Stimulated activated CD4-positive, alpha-beta T cell treated with anti-CD3 and anti-CD28 coated beads, Interleukin-15, amount 100 ng/mL, for 1 hour (primary cell): ENCODE measurements at places on chromosomes 7 and 10.

DNA sequence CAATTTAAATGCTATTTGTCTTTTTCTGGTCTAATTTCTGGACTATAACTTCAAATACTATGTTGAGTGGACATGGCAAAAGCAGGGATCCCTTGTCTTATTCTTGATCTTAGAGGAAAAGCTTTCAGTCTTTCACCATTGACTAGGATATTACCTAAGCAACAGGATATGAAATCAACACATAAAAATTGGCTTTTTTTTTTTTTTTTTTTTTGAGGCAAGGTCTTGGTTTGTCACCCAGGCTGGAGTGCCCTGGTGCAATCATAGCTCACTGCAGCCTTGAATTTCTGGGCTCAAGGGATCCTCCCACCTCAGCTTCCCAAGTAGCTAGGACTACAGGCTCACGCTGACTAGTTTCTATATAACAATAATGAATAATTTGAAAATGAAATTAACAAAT lies 90.8 kb downstream of the JMJD1C start:
- no peak for DNase-seq

- no peak for DNase-seq
These were observed 22.4 kb downstream of the PDLIM1 start for GRCh38 chr10:95268438-95268837.

DNA sequence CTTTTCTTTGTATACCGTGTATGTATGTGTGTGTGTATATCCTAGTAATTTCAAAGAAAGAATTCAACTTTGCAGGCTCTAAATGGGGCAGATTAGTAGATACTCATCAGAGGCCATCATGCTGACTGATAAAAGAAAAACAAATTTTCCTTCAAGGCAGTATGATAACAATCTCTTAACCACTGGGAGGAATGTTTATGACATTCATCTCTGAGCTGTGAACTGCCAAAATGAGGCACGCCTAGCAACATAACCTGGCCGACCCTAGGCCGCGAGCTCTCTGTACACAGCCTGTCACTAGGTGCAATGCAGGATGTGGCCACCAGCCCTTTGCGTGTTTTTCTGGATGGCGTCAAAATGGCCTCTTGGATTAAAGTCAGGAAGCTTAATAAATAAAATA lies 343.7 kb upstream of the GALNT17 start:
- DNase-seq, result no peak

GRCh38 chr10:80648106-80648505 lies 110.4 kb downstream of the SH2D4B start:
- DNase-seq, result no peak

DNA sequence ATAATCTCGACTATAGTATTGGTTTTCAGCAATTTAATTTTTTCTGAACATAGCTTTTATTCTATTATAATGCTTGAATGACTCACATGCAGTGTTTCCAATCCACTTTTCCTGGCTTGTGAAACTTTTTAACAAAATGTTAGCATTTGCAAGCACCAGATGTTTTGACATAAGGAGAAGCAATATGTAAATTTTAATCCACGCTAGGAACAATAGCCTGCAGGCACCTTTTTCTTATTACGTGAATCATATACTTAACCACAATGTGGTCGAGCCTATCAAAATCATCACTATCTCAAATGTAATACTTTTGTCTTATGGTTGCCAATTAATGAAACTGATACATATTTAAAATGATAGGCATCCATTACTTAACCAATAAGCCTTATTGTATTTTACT lies 97.1 kb downstream of the TFEC start:
- DNase-seq, result no peak

DNA sequence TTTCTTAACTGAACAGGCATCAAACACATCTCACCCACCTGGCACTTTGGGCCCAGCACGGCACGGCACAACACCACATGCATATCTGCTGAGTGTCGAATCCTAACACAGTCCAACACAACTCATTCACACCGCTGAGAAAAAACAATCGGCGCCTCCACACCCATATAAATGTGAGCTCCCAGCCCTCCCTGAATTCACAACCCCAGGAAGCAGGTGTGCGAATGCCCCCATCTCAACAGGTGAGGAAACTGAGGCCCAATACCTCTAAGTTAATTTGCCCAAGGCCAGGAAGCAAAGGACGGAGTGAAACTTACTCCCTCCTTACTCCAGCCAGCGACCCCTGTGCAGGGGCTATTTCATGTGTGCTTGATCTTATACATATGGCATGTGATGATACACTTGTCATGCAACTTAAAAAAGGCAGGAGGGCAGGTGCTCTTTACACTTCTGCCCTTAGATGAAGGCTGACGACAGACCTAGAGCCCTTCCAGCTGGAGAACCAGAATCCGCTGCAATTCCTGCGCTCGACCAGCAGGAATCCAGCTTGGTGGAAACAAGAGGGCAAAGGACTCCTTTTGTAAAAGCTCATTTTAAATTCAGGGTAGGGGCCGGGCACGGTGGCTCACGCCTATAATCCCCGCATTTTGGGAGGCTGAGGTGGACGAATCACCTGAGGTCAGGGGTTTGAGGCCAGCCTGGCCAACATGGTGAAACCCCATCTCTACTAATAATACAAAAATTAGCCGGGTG lies 116.0 kb downstream of the LARP4B start:
- DNase-seq, result no peak

DNA sequence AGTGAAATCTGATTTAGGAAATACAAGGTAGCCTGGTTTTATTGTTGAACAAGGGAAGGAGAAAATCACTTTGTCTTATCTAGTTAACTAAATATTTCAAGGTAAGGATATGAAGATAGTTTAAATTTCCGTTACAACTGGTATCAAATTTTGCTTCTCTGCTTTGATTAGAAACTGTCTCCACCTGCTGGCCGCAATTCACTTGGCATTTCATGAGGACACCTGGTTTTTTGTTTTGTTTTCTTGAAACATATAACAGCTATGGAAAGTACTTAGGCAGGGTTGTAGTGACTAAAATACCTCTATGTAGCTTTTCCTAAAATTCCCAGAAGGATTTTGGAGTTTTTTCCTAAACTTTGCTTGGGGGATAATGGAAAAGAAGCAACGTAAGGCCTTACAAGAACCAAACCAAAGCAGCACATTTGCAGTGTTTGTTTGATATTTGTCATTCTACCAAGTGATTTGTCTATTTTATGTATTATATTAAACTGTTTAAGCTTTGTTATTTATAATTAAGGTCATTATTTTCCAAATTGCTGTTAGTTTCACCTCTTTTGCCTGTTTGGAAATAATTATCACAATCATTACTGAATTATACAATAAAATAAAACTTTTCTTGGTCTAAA lies 73.6 kb downstream of the AHCYL2 start:
- no peak for DNase-seq

- no peak for DNase-seq
These were observed 78.8 kb downstream of the ELMO1 start for GRCh38 chr7:37369906-37370305.

DNA sequence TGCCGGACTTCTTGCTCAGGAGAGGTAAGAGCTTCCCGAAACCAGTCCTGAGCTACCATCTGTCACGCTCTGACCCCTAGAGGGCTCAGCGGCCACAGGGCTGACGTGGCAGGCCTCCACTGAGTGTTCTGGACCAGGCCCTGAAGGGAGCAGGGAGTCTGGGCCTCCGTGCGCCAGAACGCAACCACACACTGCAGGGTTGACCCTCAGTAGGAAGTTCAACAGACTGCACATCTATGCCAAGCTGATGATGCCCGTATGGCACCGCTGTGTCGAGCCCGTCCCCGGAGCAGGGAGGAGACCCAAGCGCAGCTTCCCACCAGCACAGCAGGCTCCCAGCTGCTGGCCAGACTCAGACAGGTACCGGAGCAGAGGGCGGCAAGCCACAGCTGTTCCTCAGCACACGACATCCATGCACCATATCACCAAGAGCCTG lies 39.2 kb downstream of the CAMK2B start:
- DNase-seq, result no peak

- no peak for DNase-seq
These were observed 100.4 kb upstream of the DDC start for GRCh38 chr7:50665403-50666123.

DNA sequence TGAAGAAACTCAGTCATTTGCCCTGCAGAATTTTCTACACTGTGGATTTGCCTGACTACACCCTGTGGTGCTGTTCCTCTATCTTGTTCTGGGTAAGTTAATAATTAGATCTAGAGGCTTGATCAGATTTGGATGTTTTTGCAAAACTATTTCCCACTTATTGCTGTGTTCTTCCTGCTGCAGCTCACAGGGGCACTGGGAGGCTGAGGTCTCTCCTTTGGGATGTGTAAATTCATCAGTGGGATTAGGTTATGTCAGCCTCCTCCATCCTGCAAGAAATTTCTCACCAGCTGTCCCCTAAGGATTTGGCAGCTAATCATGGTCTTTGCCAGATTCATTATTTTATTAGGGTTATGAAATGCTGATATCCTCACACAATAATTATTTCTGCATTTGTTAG lies 148.1 kb upstream of the ZNF32 start:
- no peak for DNase-seq

DNA sequence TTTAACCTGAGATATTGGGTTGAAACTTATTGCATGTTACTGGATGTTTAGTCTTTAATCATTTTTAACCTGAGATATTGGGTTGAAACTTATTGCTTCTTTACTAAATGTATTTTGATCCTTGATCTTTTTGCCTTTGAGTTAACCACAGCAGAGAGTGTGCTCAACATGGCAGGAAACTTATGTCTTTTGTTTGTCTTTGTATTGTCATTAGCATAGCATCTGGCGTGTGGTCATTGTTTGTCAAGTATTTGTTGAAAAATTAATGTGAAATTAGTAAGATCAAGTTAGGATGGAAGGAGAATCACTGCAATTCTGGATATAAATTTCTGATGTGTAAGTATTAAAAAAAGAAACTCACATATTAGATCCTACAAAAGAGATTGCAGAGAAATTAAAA lies 8.2 kb downstream of the MRC1 start:
- no peak for DNase-seq

GRCh38 chr10:81569488-81569887 lies 305.5 kb upstream of the NRG3 start:
- no peak for DNase-seq

DNA sequence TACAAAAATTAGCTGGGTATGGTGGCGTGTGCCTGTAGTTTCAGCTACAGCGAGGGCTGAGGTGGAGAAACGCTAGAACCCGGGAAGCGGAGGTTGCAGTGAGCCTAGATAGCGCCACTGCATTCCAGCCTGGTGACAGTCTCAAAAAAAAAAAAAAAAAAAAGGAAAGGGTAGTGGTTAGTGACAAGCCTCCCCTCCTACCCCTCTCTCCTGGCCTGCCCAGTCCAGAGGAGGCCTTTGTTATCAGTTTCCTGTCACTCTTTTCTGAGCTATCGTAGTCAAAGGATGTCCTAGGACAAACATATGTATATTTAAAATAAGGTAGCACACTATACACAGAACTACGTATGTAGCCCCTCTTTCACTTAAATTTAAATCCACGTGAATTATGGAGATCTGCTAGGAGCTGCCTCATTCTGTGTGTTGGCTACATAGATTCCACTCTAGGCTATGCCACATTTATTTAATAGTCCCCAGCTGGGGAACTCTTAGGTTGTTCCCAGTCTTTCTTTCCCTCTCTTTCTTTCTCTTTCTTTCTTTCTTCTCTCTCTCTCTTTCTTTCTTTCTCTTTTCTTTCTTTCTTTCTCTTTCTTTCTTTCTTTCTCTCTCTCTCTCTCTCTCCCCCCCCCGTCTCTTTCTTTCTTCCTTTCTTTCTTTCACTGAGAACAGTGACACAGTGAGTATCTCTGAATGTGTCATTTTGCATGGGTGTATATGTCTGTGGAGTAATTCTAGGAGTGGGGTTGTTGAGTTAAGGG lies 3.9 kb downstream of the TSPAN15 start:
- DNase-seq, result no peak
